ENCODE measurements at places on chromosomes 12 and 14.

- H3K27ac ChIP-seq: no peak overlapping the region
- H3K4me1 ChIP-seq: no peaks in the 10 kb centered on the region
- no peak for DNase-seq
- no peak overlapping the region for H3K4me3 ChIP-seq
- H3K27me3 ChIP-seq: no peaks in the 10 kb centered on the region
- H3K36me3 ChIP-seq: no peaks in the 10 kb centered on the region
These were observed 12.6 kb downstream of the EFCAB11 start for GRCh38 chr14:89941830-89942377.

DNA sequence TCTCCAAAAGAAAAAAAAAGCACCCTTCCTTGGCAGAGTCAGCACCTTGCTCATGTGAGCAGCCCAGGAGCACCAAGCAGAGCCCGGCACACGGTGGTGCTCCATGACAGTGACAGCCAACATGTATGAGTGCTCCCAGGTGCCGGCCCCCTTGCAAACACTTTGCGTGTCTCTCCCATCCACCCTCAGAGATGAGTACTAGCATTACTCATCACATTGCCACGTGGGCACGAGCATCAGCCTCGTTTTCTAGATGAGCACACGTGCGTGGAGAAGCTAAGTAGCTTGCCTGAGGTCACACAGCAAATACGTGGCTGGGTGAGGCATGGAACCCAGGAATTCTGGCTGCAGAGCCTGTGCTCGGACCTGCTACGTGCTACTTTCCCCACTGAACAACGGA, 177.9 kb upstream of the PRMT8 start:
- H3K4me3 ChIP-seq: no peak overlapping the region
- H3K27ac ChIP-seq: no peak overlapping the region
- no peak for DNase-seq
- H3K27me3 ChIP-seq: no peaks in the 10 kb centered on the region
- no peaks in the 10 kb centered on the region for H3K4me1 ChIP-seq
- no peaks in the 10 kb centered on the region for H3K36me3 ChIP-seq

DNA sequence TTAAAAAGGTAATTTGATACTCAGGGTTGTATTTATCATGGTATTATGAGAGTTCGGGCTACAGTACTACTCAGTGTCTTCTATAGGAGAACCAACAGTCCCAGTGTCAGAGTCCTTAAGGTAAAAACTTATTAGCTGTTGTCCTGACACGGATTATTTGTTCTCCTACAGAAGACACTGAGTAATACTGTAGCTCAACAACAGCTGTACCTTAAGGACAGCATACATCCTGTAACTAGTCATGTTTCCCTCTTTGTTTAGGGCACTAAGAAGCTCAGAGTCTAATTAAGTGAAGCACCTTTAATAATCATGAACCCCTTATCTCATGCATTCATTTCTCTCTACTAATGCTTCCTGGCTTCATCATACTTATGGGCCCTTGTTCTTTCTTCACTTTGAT, 33.9 kb downstream of the ARF6 start:
- no peaks in the 10 kb centered on the region for H3K27me3 ChIP-seq
- H3K4me1 ChIP-seq: no peaks in the 10 kb centered on the region
- no peak overlapping the region for H3K4me3 ChIP-seq
- DNase-seq: no peak
- H3K36me3 ChIP-seq: no peaks in the 10 kb centered on the region

DNA sequence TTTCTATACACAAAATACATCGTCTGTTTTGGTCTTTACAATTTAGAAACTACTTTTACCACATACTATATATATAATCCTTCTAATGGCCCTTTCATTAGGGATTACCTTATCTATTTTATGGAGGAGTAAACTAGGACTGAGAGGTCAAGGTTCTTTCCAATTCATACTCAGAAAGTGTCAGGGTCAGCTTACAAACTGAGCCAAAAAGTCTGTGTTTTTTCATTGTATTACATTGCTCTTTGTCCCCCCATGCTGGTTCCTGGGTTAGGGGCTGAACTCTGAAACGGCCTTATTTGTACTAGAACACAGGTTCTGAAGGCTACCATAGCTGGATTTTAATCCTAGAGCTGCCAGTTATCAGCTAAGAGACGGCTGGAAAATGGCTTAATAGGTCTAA, 368.1 kb downstream of the GRIN2B start:
- H3K27ac ChIP-seq: no peak overlapping the region
- H3K27me3 ChIP-seq: no peaks in the 10 kb centered on the region
- DNase-seq: no peak
- no peaks in the 10 kb centered on the region for H3K36me3 ChIP-seq

GRCh38 chr12:75760573-75761294, 249.3 kb upstream of the KRR1 start:
- H3K36me3 ChIP-seq: no peaks in the 10 kb centered on the region
- no peaks in the 10 kb centered on the region for H3K4me1 ChIP-seq
- no peak overlapping the region for H3K4me3 ChIP-seq
- DNase-seq: no peak
- no peaks in the 10 kb centered on the region for H3K27me3 ChIP-seq
